CD4-positive, CD25-positive, alpha-beta regulatory T cell (primary cell): ENCODE measurements at places on chromosomes 1 and 21.

DNA sequence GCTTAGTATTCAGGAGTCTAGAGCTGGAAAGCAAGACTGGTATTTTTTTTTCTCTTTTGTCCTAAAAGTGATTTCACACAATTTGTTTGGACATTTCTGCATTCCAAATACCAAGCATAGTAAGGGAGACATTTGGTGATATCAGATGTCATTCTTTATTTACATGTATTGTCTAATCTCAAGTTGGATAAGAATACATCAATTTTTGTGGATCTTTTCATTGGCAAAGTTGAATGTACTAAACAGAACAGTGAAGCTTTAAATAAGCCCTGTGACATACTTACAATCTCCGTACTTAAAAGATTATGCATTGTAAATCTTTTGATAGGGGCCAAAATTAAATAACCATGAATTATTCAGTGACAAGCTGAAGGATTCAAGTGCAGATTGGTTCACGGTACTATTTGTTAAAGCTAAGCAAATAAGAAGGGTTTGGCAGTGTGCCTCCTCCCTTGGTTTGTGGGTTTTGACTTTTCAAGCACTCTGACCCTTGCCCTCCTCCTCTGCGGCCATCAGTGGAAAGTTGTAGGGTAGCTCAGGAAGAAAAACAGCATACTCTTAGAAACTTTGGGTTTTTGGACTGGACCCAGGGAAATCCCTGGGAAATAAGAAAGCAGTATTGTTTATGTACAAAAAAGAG lies 663.7 kb downstream of the ADGRL2 start:
- no peak for DNase-seq

DNA sequence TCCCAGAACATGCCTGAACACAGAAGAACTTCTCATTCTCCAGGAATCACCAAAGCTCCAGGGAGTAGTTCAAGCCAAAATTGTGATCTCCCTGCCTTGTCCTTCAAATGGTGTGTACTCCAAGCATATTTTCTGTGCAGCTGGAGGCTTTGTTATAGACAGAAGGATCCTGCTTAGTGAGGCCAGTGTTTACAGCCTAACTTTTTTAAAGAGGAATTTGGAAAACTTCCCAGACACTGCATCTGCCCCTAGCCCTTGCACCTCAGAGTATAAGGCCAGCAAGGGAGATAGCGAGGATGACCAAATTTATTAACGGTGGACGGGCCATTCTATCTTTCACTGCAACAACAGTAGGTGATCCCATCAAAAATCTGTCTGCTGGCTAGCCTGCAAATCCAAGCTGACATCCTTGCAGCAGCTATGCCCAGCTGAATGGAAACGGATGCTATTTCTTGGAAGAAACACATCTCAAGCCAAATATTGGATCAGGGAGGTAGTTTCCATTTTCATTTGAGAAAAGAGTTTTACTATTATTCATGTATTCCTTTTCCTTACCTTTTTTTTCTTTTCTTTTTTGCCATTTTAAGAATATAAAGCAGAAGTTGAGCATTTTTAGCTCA lies 249.8 kb downstream of the USH2A start:
- DNase-seq, result no peak

GRCh38 chr21:32114419-32115035 lies 164.3 kb downstream of the MIS18A start:
- DNase-seq, result no peak

DNA sequence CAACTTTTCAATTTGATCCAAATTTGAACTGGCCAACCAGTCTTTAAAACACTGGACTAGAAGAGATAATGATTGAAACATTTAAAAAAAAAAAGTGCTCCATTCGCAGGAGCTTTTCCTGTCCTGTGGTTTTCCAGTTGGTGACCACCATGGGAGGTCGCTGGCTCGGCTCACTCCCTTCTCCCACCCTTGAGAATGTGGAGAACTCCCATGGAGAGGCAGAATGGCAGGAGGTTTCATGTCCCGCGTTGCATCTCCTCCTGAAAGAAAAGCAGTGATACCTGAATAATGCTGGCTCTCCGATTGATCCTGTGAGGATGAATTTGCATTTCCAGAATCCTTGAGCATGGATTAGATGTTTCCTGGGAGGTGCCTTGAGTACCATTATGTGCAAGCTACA lies 16.5 kb upstream of the MPZL1 start:
- DNase-seq, result no peak

GRCh38 chr1:15062479-15063099 lies 91.0 kb upstream of the TMEM51 start:
- DNase-seq, result no peak
